ENCODE measurements at places on chromosomes 12 and 14.
A peak's percentile ranks its signal among the peaks of the same experiment; 100 is the strongest.

- DNase-seq = no peak
Observed at GRCh38 chr12:112740387-112740934, 51.1 kb upstream of the RPH3A start.

DNA sequence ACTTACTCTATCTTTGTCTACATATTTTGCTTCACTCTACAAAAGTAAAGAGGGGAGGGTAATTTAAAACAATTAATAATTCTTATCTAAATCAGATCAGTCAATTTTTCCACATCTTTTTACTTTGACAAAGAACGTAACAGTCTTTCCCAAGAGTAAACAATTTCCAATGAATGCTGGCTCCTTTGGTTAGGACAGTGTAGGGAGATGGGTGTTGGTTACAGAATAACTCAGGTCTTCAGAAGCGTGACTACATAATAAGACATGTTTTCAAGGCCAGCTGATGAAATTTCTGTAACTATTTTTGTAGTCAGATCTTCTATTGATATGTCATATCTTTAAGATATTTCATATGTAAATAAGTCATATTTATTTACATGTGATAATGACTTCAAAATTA, 183.0 kb upstream of the CAND1 start:
- no peak for DNase-seq

- no peak for DNase-seq
Observed at GRCh38 chr12:116172224-116172849, 105.2 kb downstream of the MED13L start.

DNA sequence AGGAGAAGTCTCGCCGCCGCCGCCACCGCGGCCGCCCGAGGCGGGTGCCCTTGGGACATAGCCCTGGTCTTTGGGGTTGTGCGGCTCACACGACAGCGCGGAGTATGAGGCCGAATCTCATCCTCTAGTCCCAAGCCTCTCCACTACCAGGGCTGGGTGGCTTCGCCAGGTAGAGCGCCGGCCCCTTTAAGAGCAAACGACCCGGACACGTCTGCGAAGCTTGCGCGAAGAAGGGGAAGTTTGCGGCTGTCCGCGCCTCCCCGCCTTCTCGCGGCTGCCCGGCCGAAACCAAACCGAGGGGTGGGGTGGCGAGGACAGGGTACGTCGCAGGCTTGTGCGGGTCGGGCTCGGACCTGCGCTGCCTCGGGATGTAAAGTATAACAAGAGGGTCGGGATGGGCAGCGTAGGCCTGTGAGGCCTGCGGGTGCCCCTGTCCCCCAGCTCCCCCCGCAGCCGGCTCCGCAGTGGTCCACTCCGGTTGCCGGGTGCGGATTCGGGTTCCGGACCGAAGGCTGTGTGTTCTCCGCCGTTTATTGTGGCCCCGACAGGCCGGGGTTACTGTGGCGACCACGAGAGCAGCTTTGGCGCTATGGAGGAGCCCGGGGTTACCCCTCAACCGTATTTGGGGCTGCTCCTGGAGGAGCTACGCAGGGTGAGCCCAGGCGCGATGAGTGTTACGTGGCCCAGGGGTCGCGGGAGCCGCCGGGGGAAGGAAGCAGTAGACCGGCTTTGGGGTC, 33.3 kb downstream of the MIA2 start:
- DNase-seq = peak; percentile 48

DNA sequence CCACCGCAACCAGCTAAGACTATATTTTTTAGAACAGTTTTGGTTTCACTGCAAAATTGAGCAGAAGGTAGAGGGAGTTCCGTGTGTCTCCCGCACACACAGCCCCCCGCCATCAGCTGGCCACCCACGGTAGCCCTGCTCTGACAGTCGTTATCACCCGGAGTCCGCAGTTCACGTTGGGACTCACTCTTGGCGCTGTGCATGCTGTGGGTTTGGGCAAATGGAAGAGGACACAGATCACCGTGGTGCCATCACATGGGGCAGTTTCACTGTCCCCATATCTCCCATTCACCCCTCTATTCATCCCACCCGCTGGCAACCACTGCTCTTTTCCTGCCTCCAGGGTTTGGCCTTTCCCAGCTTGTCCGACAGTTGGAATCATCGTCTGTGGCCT, 31.8 kb upstream of the ULK1 start:
- no peak for DNase-seq

DNA sequence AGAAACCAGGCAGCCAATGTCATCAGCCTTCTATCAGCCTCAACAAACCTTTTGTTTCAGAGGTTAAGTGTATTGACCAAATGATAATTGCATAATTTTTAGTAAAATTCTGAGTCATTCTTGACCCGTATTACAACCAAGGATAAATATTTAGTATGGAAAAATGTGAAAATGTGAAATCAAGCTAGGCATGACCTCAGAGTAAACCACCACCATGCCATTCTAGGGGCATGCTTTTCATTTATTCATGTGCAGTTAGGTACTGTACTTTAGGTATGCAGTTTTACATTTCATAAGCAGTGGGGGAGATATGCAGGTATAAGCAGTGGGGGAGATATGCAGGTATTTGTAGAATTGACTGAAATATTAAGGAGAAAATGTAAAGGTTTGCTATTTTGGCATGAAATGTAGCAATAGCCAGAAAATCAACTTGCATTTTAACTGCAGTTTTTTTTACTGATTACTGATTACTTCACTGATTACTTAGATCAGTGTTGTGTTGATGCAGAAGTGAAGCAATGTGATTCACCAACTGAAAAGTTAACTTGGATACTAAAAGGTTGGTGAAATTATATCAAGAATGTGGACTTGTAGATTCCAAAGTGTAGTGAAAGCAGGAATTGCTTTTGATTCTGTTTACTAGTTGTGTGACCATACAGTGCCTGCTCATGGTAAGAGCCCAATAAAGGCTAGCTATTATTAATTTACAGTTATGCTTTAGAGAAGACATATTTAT, 184.2 kb downstream of the ESR2 start:
- DNase-seq = no peak

GRCh38 chr12:104747955-104748354, 210.1 kb downstream of the SLC41A2 start:
- DNase-seq = no peak

- peak; percentile 72 for DNase-seq
Observed at GRCh38 chr12:12916135-12916944, 25.0 kb downstream of the GPRC5A start.

DNA sequence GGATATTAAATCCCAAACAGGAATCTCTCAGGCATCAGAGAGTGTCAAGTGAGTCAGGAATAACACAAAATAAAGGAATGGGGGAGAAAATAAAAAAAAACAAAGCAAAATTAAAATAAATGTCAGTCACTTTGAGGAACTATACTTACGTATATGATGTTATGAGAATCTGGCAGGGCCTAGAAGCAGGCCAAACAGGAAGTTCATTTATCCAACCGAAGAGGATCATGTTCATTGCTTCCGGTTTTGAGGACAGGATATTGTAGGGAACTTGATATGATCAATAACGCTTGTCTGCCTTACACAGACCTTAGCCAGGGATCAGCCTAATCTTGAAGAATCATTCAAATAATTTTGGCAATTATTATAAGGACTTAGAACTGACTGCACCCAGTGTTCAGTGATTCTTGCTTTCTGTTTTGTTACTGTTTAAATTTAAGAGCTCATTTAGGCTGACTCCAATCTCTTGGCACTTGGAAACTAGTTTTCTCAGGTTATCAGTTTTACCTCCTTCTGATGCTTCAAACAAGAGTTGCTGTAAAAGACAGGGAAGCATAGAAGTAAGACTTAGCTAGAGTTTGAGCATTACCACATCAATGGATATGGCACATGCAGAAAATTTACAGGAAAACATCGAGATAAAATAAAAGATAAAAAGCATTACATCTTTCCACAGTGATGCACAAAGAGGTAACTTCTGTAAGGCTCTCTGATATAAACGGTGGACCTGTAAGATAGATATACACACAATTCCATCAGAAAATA, 53.4 kb downstream of the ZFC3H1 start:
- no peak for DNase-seq

GRCh38 chr12:20184514-20184913, 183.8 kb upstream of the PDE3A start:
- no peak for DNase-seq

- no peak for DNase-seq
Observed at GRCh38 chr12:112322441-112322840, 59.8 kb downstream of the HECTD4 start.

All from stimulated activated CD8-positive, alpha-beta memory T cell treated with anti-CD3 and anti-CD28 coated beads, Interleukin-15, amount 100 ng/mL, for 1 hour (primary cell).